AG04450 (cell line): ENCODE measurements at places on chromosomes 6 and 20. TPM values are rescaled to one million over a fixed set of nuclear protein-coding genes. Genes with fewer than 3 reads are reported as not detected.

DNA sequence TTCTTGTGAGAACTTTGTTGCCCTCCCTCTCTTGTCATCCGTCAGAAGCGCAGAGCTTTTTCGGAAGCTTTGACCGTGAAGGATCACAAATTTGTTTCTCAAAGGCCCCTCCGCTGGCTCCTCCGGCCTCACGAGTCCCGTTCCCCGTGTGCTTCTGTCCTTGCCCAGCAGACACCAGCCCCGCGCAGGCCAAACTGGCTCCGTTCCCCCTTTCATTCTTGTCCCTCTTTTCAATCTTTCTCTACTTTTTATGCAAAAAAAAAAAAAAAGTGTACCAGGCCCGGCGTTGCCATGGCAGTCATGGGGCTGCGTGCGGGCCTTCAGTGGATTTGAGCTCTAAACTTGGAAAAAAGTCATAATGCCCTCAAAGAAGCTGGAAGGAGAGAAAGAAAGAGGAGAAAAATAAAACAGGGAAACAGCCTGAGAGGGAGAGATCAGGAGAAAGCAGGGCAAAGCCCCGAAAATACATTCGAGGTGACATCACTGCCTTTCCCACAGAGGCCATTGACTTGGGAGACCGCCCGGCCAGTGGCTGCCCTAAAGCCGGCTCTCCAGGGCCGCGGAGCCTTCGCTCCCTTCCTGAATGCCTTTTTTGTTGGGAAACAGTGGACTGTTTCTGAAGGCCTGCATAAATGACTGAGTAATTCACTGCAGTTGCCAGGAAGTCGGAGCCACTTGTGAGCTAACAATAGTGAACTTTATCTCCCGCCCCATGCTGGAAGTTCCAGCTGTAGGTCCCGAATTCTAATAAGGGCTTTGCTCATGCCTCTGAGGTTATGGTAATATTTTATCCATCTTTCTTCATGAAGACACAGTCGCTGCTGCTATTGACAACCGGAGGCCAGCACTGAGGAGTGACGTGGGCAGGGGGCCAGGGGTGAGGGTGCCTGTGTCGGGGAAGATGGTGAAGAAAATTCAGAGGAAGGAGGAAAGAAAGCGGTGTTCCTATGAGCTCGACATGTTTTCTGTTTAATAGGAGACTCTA is 670.9 kb downstream of the QKI start:
- DNase-seq: no peak

- no peak for DNase-seq
Observed at GRCh38 chr6:73747289-73747688, 51.3 kb downstream of the CD109 start.

- no peak for DNase-seq
Observed at GRCh38 chr20:22511943-22512910, 72.1 kb downstream of the FOXA2 start.

- no peak for DNase-seq
Observed at GRCh38 chr6:42321976-42322375, 104.3 kb upstream of the MRPS10 start.

DNA sequence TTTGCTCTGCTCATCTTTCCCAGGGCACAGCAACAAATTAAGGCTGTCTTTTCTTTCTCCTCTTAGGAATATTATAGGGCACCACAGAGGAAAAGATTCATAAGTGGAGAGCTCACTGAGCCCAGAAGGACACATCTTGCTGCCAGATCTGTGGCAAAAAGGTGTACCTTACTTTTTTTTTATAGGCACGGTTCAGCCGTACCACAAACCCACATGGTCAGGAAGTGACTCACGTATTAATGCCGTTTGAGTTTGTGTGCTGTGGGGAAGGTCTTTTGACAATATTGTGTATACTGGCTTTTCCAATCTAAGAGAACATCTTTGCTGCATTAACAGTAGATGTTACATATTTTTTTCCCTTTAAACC is 28.4 kb downstream of the PAQR8 start:
- no peak for DNase-seq

- no peak for DNase-seq
Observed at GRCh38 chr6:27868311-27868710, 43.9 kb downstream of the OR2B2 start.

PDYN gene
- not detected in 2 replicates for polyA plus RNA-seq

ACTL10 gene
- 0.31 and 0.41 TPM in 2 replicates for polyA plus RNA-seq

TAF11 gene
- polyA plus RNA-seq: 29.1 and 35.4 TPM in 2 replicates

SAMD3 gene
- 2.1 and 2.4 TPM in 2 replicates for polyA plus RNA-seq

HAO1 gene
- polyA plus RNA-seq: not detected in 2 replicates

KCNQ5 gene
- 0.52 TPM in 2 replicates for polyA plus RNA-seq
